ENCODE measurements at places on chromosomes 6 and 20. TPM values are rescaled to one million over a fixed set of nuclear protein-coding genes. Genes with fewer than 3 reads are reported as not detected.

DNA sequence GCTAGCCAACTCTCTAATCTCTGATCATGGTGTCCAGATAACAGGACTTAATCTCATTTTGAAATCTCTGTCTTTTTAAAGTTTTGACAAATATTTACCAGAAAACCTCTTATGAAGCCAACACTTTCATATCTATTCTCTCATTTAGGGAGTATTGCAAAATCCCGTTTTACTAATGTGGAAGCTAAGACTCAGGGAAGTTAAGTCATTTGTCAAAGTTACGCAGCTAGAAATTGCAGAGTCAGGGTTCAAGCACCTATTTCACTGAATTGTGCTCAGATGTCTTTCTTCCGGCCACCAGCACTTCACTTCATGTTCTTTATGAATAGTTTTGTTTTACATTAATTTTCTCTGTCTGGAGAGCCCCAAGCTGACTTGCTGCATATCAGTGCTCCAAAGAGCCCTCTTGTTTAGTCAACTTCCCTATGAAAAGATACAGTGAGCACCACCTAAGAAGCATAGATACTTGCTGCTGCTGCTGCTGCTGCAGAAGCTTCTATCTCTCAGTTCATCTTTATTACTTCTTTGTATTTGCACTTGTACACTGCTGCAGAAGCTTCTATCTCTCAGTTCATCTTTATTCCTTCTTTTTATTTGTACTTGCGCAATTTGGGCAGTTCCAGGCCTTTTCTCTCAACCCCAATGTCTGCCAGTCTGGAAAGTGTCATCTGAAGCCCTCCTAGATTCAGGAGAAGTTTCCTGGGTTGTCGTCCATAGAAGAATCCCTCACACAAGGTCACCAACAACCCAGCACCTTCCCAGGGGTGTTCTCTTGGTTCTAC, 329.7 kb downstream of the MAFB start:
- DNase-seq = no peak

Gene FAXC
- 17.2 TPM for total RNA-seq

DNA sequence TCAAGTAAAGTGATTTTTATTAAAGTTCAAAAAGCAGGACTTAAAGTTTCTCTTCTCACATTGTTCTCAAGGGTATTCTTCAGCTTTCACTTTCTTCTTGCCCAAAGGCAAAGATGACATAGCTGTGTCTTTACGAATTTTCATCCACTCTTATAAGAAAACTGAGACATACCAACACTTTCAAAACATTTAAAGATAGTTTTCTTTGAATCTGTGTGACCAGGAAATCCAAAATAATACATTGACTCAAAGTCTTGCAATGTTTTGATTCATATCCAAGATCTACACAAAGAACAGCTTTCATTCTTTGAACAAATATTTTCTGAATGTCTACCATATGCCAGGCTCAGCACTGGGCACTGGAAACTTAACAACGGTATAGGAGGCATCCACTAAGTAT, 117.9 kb downstream of the SIM1 start:
- DNase-seq = no peak

DNA sequence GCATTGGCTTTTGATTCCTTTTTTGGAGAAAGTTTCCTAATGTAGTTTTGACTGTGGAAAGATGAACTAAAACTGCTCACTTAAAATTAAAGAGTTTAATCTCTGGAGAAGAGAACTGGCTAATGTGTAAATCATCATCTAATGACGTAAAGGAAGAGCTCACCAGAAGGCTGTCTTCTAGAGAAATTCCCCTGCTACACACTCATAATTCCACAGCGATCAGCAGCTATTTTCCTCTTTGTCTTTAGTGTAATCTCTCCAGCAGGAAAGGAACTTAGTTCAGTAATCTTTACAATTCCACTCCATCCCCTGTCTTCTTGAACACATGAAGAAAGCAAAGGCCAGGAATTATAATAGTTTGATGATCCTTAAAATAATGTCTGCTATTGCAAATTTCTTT, 15.8 kb downstream of the SPTLC3 start:
- no peak for DNase-seq

Gene PTCHD4
- total RNA-seq = 0.96 TPM

DNA sequence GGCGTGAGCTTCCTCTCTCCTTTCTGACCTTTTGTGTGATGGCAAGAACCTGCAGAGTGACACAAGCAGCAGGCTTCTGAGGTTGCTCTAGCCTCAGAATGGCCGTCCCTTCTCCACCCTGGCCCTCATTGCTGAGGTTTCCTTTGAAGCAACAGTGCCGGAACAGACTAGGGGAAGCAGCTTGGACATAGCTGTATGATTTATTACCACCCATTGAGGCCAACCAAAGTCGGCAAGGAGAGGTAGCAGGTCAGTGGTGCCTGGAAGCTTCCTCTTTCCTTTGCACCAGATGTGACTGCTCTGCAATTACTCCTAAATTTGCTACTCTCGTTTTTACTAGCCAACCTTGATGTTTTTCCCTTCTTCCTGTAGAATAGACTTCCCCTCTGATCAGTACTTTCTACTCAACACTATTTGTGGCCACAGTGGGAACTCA, 31.4 kb downstream of the PTPN1 start:
- no peak for DNase-seq

- DNase-seq = no peak
Observed at GRCh38 chr6:35426074-35426473, 26.1 kb upstream of the FANCE start.

GRCh38 chr6:113842165-113842564, 15.0 kb upstream of the MARCKS start:
- DNase-seq = no peak

DNA sequence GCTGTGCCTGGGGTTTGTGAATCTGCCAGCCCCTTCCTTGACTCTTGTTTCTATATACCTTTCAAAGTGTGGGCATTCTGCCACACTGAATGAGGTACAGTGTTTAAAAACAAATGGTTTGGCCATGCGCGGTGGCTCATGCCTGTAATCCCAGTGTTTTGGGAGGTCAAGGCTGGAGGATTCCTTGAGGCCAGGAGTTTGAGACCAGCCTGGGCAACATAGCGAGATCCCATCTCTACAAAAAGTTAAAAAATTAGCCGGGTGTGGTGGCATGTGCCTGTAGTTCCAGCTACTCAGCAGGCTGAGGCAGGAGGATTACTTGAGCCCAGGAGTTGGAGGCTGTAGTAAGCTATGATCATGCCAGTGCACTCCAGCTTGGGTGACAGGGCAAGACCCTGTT, 5.8 kb downstream of the FAM83D start:
- DNase-seq = no peak
